ENCODE measurements at places on chromosomes 12 and 14.

DNA sequence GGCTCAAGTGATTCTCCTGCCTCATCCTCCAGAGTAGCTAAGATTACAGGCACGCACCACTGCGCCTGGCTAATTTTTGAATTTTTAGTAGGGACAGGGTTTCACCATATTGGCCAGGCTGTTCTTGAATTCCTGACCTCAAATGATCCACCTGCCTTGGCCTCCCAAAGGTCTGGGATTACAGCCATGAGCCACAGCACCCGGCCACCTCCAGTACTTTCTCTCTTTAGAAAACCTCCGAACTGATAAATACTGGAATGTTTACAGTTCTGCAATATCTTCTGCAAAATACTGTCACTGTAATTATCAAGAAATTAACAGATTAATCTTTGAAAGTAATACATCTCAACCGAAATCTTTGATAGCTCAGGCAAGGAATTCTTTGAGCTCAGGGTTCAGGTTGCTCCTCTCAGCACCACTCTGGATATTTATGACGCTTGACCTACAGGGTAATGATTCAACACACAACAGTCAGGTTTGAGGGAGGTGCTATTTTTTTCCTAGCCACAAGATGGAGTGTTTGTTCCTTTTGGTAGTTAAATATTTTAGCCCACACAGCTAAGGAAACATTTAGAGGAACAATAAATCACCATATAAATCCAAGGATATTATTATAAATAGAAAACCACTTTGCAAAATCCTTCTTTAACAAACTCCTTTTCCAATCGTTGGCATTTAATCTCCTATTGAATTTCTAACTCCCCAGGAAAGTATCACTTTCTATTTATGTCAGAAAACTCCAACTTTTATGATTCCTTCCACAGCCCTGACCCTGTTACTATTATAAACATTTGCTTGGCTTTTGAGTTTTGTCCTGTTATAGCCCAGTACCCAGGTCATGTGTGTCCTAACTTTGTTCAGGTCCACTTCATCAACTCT is 48.6 kb upstream of the GTF2A1 start:
- DNase-seq, result no peak

DNA sequence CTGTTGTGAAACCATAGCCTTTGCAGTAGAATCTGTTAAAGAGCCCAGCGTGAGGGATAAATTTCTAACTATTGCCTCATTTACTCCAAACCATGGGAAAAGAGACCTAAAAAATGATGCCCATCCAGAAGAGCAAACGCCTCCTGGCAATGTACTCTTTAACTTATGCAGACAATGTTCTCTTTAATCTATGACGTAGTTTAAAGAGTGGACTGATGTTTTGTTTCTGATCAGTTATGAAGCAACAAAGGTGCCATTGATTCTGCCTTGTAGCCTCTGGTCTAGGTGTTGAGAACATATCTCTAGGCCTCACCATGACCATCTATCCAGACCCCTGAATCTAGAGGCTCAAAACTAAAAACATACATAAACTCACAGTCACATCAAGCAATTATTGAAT is 13.4 kb downstream of the SSTR1 start:
- no peak for DNase-seq

- DNase-seq, result no peak
Observed at GRCh38 chr12:6340745-6341416, 995 bp downstream of the TNFRSF1A start.

GRCh38 chr12:2113119-2113912 is 60.5 kb downstream of the CACNA1C start:
- DNase-seq, result no peak

GRCh38 chr14:49703965-49704364 is 11.0 kb downstream of the KLHDC1 start:
- DNase-seq, result no peak

All from vagina (tissue), 2 donors.